Fibroblast of skin of back (primary cell): ENCODE measurements at places on chromosomes 2 and 18.

GRCh38 chr2:74099835-74100234, 47.9 kb downstream of the BOLA3 start:
- DNase-seq = no peak

GRCh38 chr2:46829231-46829995, 86.2 kb downstream of the MCFD2 start:
- DNase-seq = no peak

DNA sequence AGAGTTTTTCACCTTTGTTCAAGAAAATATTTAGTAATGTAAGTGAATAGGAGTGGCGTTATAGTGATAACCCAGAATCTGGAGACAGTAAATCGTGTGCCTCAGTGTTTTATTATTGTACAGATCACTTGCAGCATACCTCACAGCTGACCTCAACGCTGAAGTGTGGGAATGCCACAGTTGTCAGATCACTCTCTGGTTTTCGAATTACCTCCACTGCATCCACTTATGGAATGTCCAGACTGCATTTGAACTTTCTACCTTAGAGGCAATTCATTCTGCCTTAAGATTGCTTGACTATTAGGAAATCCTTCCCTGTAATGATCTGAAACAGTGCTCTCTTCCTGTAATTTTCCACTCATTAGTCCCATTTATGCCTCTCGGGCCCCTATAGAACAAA, 164.5 kb upstream of the ALPP start:
- no peak for DNase-seq

DNA sequence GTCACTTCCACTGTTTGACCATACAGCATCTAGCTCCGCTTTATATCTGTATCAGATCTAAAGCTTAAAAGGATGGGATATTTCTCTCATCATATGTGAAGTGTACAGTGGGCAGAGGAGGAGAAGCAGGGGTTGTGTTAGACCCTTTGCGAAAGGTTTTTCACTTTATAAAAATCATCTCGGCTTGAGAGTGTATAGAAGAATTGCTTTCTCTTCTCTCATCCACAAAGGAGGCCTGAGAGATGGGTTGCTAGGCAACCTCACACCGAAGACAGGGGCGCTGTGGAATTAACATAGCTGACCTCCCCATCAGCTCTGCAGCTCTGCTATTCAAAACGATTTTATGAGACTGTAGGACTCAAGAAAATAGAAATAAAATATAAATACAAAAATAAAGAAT, 70.2 kb upstream of the GALNT3 start:
- DNase-seq = no peak

GRCh38 chr18:23377669-23378301, 75.3 kb upstream of the RIOK3 start:
- DNase-seq = peak; percentile 87

DNA sequence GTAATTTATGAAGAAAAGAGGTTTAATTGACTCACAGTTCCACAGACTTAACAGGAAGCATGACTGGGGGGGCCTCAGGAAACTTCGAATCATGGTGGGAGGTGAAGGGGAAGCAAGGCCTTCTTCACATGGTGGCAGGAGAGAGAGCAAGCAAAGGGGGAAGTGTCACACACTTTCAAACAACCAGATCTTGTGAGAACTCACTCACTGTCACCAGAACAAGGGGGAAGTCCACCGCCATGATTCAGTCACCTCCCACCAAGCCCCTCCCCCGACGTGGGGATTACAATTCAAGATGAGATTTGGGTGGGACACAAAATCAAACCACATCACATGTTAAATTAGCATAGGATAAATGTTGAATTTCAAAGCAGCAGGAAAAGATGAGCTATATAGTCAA, 56.2 kb downstream of the STRADB start:
- no peak for DNase-seq

DNA sequence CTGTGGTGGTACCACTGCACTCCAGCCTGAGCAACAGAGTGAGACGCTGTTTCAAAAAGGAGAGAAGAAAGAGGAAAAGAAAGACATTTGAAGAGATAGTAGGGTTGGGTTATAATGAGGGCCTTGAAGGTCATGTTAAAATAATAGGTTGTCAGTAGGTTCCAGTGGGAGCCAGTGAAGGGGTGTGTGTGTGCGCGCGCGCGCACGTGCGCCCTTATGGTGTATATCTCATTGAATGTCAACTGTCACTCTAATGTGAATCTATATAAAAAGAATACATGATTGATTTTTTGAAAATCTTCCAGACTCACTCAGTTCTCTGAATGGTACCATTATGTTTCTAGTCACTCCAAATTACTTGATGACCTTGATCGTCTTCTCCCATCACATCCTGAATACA, 9.1 kb downstream of the ZCCHC2 start:
- DNase-seq = no peak

DNA sequence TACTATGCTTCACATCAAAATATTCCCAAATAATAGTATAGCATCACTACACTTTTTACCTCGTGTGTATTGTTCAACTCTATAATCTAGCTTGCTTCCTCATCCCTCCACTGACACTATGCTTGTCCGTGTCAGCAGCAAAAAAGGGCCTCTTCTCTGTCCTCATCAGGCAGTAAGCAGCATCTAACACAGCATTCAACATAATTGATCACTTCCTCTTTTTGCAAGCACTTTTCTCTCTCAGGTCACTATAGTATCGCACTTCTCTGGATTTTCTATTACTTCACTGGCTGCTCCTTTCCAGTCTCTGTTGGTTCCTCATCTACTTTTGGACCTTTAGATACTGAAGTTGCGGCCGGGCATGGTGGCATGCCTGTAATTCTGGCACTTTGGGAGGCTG, 64.9 kb upstream of the ZSWIM2 start:
- no peak for DNase-seq

DNA sequence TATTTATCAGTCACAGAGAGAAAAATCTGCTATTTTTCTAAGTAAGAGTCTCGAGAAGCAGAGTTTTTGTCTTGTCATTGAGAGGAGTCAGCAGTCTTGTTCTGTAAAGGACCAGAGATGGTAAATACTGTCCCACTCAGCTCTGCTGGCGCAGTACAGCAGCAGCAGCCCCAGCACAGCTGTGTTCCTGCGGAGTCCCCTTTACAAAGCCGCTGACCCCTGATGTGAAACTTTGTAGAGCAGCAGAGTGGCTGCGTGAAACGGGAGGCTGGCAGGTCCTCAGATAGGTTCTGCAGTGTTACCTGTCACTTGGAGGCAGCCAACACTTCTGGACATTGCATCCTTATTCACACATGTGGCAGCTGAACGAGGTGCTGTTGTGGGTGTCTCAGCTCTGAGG, 45.2 kb downstream of the TMEM185B start:
- DNase-seq = no peak
